Activated effector memory CD4-positive, alpha-beta T cell treated with Interleukin-2 at 50 U/mL for 16 hours (primary cell): ENCODE measurements at places on chromosomes 3 and 15.

DNA sequence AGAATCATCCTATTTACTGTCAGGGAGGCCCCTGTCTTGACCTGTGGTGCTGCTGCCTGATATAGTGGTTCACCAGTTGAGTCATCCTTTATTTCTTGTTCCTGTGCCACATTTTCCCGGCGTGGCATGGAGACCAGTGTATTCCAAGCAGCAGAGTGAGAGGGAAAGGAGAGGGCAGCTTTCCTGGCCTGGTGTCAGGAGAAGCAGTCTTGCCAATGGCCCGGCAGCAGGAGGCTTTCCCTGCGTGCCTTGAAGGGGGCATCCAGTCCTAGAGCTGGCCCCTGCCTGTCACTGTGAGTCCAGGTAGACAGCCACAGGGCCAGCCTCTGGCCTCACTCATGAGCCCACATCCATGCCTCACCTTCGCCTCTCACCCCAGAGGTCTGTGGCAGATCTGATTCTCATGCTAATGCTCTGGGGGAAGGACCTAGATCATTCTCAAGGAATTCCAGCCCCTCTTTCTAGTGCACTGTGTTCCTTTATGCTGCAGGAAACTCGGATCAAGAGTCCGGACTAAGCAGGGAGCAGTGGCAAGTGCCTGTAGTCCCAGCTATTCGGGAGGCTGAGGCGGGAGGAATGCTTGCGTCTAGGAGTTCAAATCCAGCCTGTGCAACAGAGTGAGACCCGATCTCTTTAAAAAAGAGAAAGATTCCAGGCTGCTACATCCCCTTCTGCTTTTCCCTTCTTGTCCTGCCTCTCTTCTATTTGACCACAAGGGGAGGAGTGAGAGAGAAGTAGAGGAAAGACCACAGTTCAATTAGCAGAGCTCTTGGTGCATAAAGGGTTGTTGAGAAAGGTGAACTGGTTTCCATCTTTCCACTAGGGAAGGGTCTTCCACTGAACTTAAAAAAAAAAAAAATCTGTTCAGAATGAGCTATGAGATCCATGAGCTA lies 66.8 kb upstream of the HACD2 start:
- no peak for DNase-seq

GRCh38 chr3:89358281-89358680 lies 250.9 kb downstream of the EPHA3 start:
- no peak for DNase-seq

- DNase-seq, result no peak
These were observed 605.2 kb upstream of the NAALADL2 start for GRCh38 chr3:174253940-174254339.

- no peak for DNase-seq
These were observed 2.1 kb upstream of the RHO start for GRCh38 chr3:129526121-129526900.

- no peak for DNase-seq
These were observed 344.9 kb upstream of the SLCO3A1 start for GRCh38 chr15:91508633-91509032.
